T-helper 17 cell (primary cell): ENCODE measurements at places on chromosomes 5 and 9. TPM values are rescaled to one million over a fixed set of nuclear protein-coding genes. Genes with fewer than 3 reads are reported as not detected.

Gene ORM1
- not detected for total RNA-seq

Gene STC2
- not detected for total RNA-seq

DNA sequence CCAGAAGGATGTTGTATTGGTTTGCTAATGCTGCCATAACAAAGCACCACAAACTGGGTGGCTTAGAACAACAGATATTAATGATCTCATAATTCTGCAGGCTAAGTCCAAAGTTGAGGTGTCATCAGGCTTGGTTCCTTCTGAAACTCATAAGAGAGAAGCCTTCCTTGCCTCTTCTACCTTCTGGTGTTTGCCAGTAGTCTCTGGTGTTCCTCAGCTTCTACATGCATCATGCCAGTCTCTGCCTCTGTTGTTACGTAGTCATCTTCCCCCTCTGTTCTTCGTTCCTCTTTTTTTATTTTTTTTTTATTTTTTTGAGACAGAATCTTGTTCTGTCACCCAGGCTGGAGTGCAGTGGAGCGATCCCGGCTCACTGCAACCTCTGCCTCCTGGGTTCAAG lies 61.8 kb downstream of the LRRC70 start:
- no peak overlapping the region for H3K4me3 ChIP-seq
- no peaks in the 10 kb centered on the region for H3K27me3 ChIP-seq
- no peaks in the 10 kb centered on the region for H3K36me3 ChIP-seq
- H3K27ac ChIP-seq, result no peak overlapping the region

GRCh38 chr5:372996-373709 lies 51.6 kb downstream of the AHRR start:
- DNase-seq, result no peak
- no peaks in the 10 kb centered on the region for H3K36me3 ChIP-seq

DNA sequence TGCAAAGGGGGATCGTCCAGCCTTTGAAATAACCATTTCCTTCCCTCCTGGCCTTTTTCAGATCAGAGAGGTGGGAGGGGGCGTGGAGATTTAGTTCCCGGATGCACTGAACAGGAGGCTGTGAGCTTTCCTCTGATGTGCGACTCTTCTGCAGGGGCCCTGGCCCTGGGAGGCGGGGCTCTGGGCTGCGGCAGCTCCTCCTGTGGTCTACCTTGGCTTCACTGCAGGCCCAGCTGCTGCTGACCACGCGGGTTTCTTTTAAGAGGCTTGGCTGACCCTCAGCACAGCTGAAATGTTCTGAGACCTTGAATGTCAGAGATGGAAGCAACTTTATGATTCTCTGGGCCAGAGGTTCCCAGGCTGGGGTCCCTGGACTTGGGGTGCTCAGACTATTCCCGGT lies 27.0 kb upstream of the COL15A1 start:
- no peak overlapping the region for H3K27ac ChIP-seq
- no peak overlapping the region for H3K4me3 ChIP-seq
- no peak for DNase-seq
